Left colon (tissue), 2 donors: ENCODE measurements at places on chromosomes 16 and 17. TPM values are rescaled to one million over a fixed set of nuclear protein-coding genes. Genes with fewer than 3 reads are reported as not detected.

The KRT12 gene
- 1.2 TPM for total RNA-seq

The CCL17 gene
- total RNA-seq, result not detected

The PRSS8 gene
- 409 TPM for total RNA-seq

The MRC2 gene
- total RNA-seq, result 12.4 TPM

The FA2H gene
- total RNA-seq, result 48.5 TPM

The TBC1D3B gene
- 8.9 TPM for total RNA-seq

The SNX20 gene
- total RNA-seq, result 0.52 TPM

The FOXC2 gene
- 0.34 TPM for total RNA-seq

The FAM20A gene
- total RNA-seq, result 0.98 TPM

The RPRML gene
- not detected for total RNA-seq

The SERPINF2 gene
- total RNA-seq, result 2.7 TPM

The HNF1B gene
- total RNA-seq, result 40.6 TPM

The MRM1 gene
- 7.6 TPM for total RNA-seq

The KCNJ12 gene
- total RNA-seq, result 0.84 TPM

The EVPLL gene
- total RNA-seq, result 0.12 TPM

The GGT6 gene
- 185 TPM for total RNA-seq
